ENCODE measurements at places on chromosomes 6 and 20.
A peak's percentile ranks its signal among the peaks of the same experiment; 100 is the strongest.

DNA sequence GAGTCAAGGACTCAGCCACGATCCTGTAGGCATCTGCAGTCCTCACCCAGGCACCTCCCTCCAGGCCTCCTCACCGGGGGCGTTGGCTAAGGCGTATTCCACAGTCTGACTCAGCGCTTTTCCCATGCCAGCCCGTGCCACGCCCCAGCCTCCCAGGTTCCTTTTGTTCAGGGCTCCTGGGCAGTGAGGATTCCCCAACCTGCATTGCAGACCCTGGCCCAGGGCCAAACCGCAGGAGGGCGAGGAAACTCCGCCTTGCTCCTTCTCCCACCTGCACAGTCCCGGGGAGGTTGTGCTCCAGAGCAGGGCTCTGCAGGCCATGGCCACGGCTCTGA, 202.8 kb upstream of the CST7 start:
- no peak for DNase-seq

GRCh38 chr6:87436435-87436834, 28.7 kb downstream of the CFAP206 start:
- DNase-seq = no peak

DNA sequence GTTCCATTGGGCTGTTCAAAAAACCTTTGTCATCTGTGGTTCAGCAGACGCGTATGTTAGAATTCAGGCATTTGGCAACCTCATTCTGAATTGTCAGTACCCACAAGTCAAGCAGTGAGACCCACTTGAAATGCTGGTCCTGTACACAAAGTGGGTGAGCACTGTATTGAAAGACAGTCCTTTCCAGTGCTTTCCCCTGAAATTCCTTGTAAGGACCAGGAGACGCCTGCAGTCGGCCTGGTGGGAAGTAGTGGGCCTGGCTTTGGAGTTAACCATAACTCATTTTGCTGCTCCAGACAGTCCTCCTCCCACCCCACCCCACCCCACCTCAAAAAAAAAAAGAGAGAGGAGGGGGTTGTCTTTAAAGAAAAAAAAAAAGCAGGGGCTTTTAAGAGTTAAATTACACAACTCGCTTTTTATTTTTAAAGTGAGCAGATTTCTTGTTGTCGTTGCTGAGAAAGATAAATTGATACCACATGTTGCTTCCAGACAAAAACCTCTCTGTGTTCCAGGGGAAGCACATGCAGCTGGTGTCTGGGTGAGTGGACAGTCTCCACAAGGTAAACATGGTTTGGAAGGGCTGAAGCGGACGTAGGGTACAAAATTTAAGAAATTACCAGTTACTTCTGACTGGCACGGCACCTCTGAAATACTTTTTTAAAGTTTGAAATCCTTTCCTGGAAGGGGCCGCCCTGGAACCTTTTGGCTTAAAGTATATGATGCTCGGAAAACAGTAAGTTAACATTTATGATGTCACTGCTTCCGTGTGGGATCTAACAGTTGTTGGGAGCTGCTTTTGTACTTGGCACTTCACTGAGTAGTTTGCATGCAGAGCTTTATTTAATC, 95.3 kb downstream of the FOXO3 start:
- no peak for DNase-seq

DNA sequence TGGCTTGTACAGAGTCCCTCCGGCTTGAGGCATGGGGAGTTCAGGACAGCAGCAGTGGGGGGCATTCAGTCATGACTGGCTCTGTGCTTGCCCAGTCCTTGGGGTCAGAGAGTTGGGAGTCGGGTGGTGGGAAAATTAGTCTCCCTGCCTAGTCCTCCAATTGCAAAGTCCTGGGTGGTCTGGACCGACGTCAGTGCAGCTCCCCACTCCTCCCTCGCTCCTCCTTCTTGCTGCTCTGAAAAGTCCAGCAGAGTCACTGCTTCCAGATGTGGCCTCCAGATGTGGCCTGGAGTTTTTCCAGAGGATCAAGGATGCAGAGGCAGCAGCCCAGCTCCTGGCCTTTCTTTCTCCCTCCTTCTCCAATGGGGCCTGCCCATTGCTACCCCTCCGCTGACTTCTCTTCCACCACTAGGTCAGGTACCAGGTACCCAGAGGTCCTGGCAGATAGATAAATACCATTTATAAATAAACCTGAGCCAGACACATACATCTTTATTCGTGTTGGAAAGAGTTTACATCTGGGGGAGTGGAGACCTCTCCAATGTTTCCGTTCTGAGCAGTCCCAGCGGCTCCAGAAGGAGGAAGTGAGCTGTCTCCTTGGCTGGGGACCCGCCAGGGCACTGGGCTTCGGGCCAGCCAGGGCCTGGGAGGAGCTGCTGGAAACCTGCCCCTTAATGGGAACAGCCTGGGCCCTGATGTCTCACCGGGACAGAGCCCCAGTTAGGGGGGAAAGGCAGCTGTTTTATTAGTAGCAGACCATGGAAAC, 49.0 kb upstream of the RNF24 start:
- DNase-seq = no peak

- no peak for DNase-seq
Observed at GRCh38 chr6:157325069-157325805, 1.9 kb upstream of the TMEM242 start.

GRCh38 chr6:169533301-169534038, 168.4 kb downstream of the WDR27 start:
- no peak for DNase-seq

DNA sequence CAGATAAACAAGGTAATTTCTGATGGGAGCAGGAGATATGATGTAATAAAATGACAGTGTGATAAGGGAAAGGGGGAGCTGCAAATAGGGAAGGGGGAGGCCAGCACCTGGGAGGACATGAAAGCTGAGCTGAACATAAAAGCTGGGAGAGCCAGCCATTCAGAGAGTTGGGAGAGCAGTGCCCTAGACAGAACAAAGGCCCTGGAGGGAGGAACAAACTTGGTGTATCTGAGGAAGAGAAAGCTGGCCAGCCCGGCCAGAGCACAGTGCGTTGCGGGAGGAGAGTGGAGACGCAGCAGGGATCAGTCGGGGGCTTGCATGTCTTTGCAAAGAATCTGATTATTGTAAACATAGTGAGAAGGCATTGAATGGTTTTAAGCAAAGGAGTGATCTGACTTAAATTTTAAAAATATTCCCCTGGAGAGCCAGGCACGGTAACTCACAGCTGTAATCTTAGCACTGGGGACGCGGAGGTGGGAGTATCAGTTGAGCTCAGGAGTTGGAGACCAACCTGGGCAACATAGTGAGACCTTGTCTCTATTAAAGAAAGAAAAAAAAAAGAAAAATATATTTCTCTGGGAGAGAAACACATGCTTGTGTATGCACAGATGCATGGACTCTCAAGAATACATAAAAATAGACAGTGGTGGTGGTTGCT, 318.2 kb downstream of the ZFAND3 start:
- no peak for DNase-seq

- DNase-seq = no peak
Observed at GRCh38 chr6:145531822-145532221, 203.5 kb downstream of the EPM2A start.

- DNase-seq = no peak
Observed at GRCh38 chr6:156634951-156635371, 142.2 kb upstream of the ARID1B start.

GRCh38 chr6:117270055-117270842, 4.9 kb downstream of the VGLL2 start:
- no peak for DNase-seq

- DNase-seq = no peak
Observed at GRCh38 chr6:134379599-134379998, 61.7 kb upstream of the SGK1 start.

DNA sequence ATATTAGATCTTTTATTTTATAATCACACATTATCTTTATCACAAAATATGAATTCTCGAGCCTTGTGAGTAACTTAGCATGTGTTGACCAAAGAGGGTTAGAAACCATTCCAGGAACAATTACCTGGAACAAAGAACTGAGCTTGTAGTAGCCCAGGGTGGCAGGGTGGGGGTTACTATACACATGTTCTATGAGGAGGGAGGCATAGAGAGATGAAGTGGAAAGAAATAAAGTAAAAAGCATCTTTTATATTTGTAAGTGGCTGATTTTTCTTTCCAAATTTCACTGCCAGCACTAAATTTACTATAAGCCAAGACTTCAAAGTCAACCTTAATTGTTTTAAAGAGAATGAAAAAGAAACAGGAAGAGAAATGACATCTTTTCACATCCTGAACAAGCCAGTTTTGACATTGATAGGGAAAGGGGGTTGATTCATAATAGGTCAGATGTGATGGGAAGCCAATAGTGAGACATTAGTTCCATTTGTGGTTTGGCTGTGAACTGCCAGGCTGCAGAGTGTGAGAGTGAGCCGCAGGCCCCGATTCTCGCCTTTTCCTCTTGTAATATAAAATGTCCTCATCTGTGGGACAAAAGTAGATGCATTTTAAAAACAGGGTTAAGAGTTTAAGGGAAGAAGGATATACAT, 52.7 kb upstream of the MYB start:
- no peak for DNase-seq

GRCh38 chr6:135358985-135359384, 138.6 kb downstream of the AHI1 start:
- DNase-seq = peak; percentile 2

- DNase-seq = no peak
Observed at GRCh38 chr6:36559011-36559793, 11.9 kb upstream of the STK38 start.

GRCh38 chr6:169906688-169907418, 155.4 kb downstream of the ERMARD start:
- DNase-seq = no peak

DNA sequence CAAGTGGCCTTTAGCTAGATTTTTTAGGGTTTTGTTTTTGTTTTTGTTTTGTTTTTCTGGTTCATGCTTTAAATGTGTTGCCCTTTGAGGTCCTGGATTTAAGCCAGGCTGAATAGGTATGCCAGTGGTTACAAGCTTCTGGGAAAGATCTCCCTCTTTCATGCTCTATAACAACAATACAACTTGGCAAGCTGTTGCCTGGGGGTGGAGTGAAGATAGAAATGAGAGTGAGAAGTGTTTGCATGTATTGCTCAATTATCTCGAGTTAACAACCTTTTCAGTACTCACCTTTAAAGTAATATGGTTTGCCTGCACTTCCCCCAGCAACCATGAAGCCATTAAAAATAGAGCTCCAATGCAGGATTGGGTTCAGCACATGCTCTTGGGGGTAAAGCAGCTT, 19.2 kb upstream of the HAO1 start:
- DNase-seq = no peak

DNA sequence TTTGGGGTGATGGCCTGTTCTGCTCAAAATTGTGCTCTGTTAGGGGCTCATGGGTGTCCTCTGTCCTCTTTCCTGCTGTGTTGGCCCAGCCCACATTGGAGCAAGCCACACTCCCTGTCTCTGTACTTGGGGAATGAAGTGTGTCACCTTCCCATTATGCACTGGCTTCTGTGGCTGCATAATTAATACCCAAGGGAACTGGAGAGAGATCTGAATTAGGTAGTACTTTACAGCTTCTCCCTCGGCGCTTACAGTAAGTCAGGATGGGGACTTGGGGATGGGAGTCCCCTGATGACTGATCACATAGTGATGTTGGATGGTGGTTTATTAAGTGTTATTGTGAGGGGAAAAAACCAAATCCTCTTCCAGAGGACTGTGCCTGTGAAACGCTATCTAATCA, 116.6 kb downstream of the FOXO3 start:
- no peak for DNase-seq

DNA sequence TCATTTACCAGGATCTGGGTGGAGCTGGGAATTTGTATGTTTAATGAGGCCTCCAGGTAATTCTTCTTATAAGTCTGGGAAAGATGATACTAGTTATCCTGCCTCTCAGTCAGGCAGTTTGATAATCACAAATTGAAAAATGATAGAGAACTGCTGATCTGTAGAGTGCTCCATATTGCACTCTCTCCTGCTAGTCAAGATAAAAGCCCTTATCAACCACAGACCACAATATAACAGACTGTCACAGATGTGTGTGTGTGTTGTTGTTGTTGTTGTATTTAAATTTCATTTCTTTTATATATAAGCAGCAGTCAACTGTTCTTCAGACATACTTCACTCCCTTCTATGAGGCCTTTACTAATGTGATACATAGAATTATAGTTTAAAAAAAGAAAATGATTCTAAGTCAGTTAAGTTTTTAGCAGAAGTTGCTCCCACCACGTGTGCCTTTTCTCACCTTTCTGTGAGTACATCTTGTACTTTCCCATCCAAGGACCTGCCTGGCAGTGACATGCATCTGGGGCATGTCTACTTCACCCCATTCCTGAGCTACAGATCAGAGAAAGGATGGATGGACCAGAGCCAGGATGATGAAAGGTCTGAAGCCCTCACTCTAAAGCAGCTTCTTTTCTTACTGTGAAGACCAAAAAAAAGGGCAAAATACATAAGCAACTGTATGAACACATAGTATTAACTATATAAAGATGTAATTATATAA, 29.8 kb downstream of the TENT5A start:
- no peak for DNase-seq

DNA sequence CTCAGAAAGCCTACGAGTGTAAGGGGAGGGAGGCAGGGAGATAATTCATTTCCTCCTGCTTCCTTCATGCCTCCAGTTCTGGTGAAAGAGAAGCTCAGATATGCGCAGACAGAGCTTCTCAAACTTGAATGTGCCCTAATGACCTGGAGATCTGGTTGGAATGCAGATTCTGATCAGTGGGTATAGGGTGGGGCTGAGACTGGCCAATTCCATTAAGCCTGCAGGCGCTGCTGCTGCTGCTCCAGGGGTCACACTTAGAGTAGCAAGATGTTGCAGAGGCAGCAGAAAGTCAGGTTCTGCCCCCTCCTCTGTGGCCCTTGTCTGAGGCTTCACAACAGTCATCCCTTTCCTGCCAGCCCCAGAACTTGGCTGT, 161.0 kb downstream of the DHX35 start:
- no peak for DNase-seq

GRCh38 chr6:152399399-152399798, 237.8 kb downstream of the SYNE1 start:
- DNase-seq = no peak

GRCh38 chr6:75393806-75394205, 99.8 kb downstream of the FILIP1 start:
- no peak for DNase-seq

DNA sequence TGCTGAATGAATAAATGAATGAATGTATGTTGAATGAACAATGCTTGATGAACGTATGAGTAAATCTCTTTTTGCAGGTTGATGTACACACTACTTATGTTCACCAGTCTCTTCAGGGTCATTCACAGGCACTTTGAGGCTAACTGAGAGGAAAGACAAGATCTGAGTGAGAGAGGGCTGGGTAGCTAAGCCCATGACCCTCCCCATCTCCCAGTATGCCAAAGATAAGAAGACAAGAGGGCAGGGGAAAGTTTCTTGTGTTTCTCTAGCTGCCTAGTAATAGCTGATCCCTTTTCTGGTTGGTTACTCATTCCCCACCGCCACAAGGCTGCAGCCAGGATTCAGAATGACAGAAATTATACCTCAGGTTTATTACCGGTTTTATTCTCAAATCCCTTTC, 90.7 kb downstream of the CEP57L1 start:
- DNase-seq = no peak

DNA sequence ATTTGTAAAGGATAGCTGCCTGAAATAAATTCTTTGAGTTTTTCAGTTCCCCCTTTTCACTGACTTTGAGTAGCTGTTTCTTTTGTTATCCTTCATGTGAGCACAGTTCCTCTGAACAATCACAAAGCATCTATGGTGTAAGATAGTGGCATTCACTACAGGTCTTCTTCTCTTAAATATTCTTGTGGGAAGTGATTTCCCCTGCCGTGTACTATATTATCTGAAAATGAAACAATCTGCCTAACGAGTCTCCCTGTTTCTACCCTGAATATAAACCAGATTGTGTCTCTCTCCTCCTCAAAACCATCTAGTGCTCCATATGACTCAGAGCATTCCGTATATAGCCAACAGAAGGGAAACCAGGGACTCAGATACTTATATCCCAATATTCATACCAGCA, 380.1 kb upstream of the SOX4 start:
- DNase-seq = no peak

- no peak for DNase-seq
Observed at GRCh38 chr20:6663751-6664388, 103.6 kb upstream of the BMP2 start.

Data from Panc1 (cell line).